ENCODE measurements at places on chromosomes 6 and 20.

DNA sequence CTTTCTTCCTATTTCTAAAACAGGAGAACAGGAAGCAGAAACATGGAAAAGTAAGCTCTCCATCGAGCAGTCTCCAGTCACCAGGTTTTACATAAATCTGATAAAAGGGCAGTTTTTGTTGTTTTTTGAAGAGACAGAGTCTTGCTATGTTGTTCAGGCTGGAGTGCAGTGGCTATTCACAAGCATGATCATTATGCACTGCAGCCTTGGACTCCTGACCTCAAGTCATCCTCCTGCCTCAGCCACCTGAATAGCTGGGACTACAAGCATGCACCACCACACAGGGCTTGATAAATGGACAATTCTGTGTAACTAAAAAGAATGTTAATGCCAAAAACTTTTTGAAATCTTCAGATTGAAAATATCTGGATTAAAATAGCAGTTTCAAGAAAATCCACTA lies 23.8 kb downstream of the SAMHD1 start:
- DNase-seq = no peak

DNA sequence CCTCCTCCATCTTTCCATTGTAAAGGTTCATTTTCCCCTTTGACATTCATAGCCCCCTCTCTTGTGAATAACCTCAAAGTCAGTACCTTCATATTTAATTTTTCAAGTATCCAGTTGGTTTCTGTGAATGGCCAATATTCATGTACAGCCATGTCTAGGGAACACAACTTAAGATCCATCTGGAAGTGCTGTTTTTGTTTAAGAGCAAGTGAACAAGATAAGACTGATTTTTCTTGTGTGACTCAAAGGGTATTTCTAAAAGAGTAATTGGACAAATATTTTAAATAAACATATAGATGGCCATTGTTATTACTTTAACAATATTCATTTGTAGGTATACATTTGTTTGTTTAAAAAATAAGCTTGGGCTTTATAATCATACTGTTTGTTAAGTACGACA lies 92.9 kb downstream of the RTN4IP1 start:
- no peak for DNase-seq

- peak; percentile 59 for DNase-seq
These were observed 2.2 kb downstream of the TAF4 start for GRCh38 chr20:62063315-62063980.

GRCh38 chr6:151441390-151442166 lies 10.3 kb downstream of the RMND1 start:
- DNase-seq = no peak

GRCh38 chr20:38757145-38757775 lies 9.0 kb downstream of the ACTR5 start:
- no peak for DNase-seq

- DNase-seq = no peak
These were observed 7.8 kb upstream of the E2F1 start for GRCh38 chr20:33693741-33694638.

DNA sequence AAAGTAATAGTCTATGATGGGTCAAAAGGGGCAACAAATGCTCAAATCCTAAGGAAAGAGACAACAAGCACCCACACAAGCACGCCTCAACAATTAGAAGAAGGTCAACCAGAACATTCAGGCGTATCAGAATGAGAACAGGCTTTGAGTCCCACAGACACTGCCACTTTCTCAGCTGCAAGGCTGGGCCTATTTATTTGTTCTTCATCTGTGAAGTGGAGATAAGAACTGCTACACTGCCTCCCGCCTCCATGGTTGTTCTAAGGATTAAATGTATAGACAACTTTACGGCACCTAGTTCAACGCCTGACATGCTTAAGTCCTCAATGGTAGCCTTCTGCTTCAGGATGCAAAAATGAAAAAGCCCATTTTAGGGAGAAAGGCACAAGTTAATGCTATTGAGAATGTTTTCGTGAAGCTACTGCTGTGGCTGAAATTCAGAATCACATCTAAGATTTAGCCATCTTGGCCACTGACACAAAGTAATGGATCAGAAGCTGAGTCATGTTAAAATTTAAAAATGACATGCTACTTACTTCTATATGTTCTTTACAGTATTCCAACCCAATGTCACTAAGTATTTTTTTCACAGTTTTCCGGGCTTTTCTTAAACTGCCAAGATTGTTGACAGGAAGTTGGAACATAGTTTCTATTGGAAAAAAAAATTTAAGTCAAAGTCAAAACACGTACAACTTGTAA lies 27.7 kb downstream of the ADNP start:
- DNase-seq = no peak

DNA sequence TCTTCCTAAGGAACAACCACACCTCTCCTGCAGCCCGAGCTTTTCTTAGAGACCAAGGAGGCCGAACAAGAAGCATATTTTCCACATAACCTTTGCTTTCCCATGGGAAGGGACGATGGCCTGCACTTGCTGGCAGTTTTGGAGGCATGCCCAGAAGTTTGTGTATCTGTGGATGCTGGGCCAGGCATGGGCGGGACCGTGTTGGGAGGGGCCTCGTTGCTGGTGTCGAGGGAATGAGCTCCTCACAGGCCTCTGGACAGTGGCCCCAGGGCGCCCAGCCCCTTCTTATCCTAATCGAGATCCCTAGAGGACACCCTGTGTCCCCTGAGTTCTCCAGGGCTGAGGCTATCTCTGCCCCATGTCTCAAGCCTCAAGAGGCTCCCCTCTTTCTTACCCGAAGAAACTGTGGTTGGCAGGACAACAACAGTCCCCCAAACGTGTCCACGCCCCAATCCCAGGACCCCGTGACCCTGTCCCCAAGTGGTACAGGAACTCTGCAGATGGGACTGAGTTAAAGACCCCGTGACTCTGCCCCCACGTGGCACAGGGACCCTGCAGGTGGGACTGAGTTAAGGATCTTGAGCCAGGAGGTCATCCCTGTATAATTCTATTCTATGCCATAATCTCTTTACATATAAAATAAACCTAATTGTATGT lies 99.5 kb upstream of the BHLHE23 start:
- no peak for DNase-seq

Data from hepatocyte (in vitro differentiated cells).